ENCODE measurements at places on chromosomes 1 and 21. TPM values are rescaled to one million over a fixed set of nuclear protein-coding genes. Genes with fewer than 3 reads are reported as not detected.
A peak's percentile ranks its signal among the peaks of the same experiment; 100 is the strongest.

Gene C1orf21
- polyA plus RNA-seq: 95.4 TPM

Gene UMODL1
- not detected for polyA plus RNA-seq

DNA sequence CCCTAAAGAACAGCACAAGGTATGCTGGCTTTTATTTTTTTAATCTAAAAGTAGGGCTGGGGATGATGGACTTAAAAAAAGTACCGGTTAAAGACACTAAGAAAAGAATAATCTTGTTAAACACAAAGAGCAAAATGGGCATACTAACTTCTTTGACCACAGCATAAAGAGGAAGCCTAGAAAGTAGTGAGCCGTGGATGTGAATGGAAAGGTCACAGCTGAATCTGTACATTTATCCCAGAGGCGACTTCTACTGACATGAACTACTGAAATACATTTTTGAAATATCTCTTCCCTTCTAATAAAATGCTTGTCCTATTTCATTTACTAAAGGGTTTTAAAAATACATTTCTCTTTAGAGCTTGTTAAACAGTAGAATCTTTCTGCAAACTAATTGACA lies 140.7 kb downstream of the SLC45A1 start:
- no peaks in the 10 kb centered on the region for H3K27me3 ChIP-seq
- H3K4me3 ChIP-seq: no peak overlapping the region
- H3K27ac ChIP-seq: no peak overlapping the region
- peaks cover 22% of the 10 kb centered on the region for H3K4me1 ChIP-seq

GRCh38 chr1:103514920-103515503 lies 10.5 kb upstream of the RNPC3 start:
- H3K27ac ChIP-seq: no peak overlapping the region
- DNase-seq: peak; percentile 46
- no peak overlapping the region for H3K4me3 ChIP-seq
- H3K4me1 ChIP-seq: no peaks in the 10 kb centered on the region
- H3K36me3 ChIP-seq: no peaks in the 10 kb centered on the region

- H3K27ac ChIP-seq: peak overlapping the region; percentile 52
- peaks cover 39% of the 10 kb centered on the region for H3K4me1 ChIP-seq
- H3K4me3 ChIP-seq: no peak overlapping the region
These were observed 24.0 kb downstream of the ECE1 start for GRCh38 chr1:21266119-21266774.

- DNase-seq: no peak
- H3K4me3 ChIP-seq: no peak overlapping the region
- no peaks in the 10 kb centered on the region for H3K36me3 ChIP-seq
- no peaks in the 10 kb centered on the region for H3K27me3 ChIP-seq
- no peak overlapping the region for H3K27ac ChIP-seq
These were observed 3.0 kb upstream of the MDM4 start for GRCh38 chr1:204513117-204513716.

Measured in fibroblast of lung (primary cell).